ENCODE measurements at places on chromosomes 1 and 21. TPM values are rescaled to one million over a fixed set of nuclear protein-coding genes. Genes with fewer than 3 reads are reported as not detected.
A peak's percentile ranks its signal among the peaks of the same experiment; 100 is the strongest.

The FAM163A gene
- total RNA-seq = 0.15 TPM

The C8B gene
- total RNA-seq = not detected

The SLC2A5 gene
- total RNA-seq = 8.1 TPM

The S100A14 gene
- 443 TPM for total RNA-seq

The UBE2G2 gene
- 79.4 TPM for total RNA-seq

The SERPINC1 gene
- total RNA-seq = 0.49 TPM

The NEXN gene
- total RNA-seq = 8.4 TPM

The GJA5 gene
- 3.0 TPM for total RNA-seq

DNA sequence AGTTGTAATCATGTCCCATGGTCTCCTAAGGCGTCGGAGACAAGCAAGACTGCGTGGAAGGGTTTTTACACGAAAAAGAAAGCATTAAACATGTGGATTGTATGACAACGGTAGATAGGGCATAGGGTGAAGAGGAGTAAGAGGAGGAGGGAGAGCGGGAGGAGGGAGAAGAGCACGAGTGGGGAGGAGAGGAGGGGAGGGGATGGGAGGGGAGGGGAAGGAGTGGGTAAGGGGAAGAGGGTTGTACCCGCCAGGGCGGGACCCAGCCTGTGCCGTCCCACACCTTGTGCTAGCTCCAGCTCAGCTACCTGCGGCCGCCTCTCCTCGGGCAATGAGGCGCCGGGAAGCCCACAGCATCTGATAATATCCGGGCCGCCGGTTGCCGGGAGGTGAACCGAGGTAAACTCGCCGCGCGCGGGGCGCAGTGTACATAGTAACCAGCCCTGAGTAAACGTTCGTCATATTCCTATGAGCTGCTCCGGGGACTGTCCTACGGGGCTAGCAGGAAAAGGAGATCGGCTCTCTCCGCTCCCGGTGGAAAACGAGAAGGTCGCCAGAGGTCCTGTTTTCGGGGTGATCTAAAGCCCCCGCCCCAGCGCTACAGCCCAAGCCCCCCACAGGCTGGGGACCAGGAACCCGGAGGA is 449 bp upstream of the RCAN3 start:
- DNase-seq = peak; percentile 86

GRCh38 chr1:195637539-195637938 is 970.7 kb downstream of the KCNT2 start:
- DNase-seq = no peak

GRCh38 chr21:17597680-17598079 is 15.0 kb downstream of the BTG3 start:
- no peak for DNase-seq

DNA sequence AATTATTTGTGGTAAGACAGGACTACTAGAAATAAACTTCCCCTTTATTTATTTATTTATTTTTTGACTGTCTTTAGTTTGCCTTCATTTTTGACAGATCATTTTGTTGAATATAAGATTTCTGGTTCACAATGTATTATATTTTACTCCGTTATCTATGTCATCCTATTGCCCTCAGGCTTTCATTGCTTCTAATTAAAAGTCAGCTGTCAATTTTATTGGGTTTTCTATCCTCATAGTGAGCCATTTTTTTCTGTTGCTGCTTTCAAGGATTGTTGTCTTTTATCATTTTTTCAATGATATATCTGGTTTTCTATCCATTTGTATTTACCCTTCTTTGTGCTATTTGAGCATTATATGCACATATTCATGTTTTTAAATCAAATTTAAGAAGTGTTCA is 866.2 kb downstream of the LRRIQ3 start:
- no peak for DNase-seq

DNA sequence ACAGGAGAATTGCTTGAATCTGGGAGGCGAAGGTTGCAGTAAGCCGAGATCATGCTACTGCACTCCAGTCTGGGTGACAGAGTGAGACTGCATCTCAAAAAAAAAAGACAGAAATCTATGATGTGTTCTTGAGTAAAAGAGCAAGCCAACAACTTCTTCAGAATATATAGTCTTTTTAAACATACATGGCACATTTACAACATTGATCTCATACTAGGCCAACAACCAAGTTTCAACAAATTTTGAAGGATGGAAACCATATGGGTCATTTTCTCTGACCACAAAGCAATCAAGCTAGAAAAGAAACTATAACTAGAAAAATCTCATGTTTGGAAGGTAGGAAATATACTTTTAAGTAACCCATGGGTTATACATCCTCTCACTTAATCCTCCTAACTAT is 38.3 kb downstream of the PAFAH2 start:
- no peak for DNase-seq

GRCh38 chr1:150414592-150414991 is 50.6 kb downstream of the RPRD2 start:
- no peak for DNase-seq

GRCh38 chr1:40017951-40018575 is 22.5 kb upstream of the CAP1 start:
- DNase-seq = no peak

DNA sequence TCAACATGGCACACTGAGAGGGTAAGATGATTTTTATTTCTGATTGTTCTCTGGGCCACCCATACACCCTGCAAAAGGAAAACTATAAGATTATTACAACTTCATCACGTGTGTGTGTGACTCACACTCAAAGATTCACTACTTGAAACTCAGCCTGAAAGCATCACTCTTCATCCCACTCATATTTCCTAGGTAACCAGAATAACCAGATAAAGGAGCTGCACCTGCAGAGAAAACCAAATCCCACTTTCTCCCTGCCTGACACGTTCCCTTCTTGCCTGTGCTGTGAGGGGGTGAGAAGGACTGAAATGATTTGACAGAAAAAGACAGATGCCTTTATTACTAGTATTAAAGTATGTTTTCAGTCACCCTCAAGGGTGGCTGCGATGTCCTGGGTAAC is 131.6 kb downstream of the TGFBR3 start:
- no peak for DNase-seq

GRCh38 chr1:1599935-1600860 is at the start of gene FNDC10:
Gene FNDC10, minus strand, starts transcription at chr1:1600135. Its CDS starts 120 bp downstream, at chr1:1600015.
- no peak for DNase-seq

GRCh38 chr21:38531039-38531541 is 32.8 kb upstream of the ERG start:
- no peak for DNase-seq

DNA sequence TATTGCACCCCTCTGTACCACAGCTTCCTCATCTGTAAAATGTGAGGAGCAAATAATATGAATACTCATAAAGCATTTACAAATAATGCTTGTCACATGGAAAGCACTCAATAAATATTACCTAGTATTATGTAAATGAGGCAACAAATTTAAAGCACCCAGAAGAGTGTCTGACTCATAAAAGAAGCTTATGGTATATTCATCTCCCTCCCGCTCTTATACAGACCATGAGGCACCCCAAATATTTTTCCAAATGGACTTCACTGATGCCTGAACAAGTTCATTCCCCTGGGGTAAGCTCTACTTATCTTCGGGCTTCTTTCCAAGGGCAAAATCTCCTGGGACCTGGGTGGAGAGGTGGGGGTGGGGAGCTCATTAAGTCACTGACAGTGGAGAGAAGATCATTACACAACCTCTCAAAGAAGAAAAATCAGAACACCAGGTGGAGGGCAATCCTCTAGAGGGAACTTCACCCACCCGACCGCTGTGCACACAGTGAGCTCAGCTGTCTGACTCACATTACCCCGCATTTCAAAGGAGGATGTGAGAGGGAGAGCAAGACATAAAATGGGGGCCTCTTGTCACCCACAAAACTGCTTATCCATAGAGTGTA is 166.2 kb downstream of the ASTN1 start:
- DNase-seq = no peak

DNA sequence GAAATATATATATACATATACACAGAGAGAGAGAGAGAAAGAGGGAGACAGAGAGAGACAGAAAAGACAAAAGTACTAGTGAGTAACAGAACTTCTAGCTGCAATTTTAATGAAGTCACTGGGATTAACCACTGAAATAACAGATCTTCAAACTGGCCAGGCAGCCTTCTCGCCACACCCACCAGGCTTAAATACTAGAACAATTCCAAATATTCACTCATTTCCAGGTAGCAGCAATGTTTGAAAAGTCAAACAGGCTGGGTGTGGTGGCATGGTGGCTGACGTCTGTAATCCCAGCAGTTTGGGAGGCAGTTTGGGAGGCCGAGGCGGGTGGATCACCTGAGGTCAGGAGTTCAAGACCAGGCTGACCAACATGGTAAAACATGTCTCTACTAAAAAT is 5.2 kb downstream of the PRDX1 start:
- DNase-seq = no peak

All from left colon (tissue), 2 donors.